ENCODE measurements at places on chromosomes 13 and 19.
A peak's percentile ranks its signal among the peaks of the same experiment; 100 is the strongest.

GRCh38 chr19:30883071-30883470 is 466.2 kb downstream of the TSHZ3 start:
- no peak for DNase-seq

GRCh38 chr13:61144834-61145593 is 270.6 kb downstream of the PCDH20 start:
- no peak for DNase-seq

DNA sequence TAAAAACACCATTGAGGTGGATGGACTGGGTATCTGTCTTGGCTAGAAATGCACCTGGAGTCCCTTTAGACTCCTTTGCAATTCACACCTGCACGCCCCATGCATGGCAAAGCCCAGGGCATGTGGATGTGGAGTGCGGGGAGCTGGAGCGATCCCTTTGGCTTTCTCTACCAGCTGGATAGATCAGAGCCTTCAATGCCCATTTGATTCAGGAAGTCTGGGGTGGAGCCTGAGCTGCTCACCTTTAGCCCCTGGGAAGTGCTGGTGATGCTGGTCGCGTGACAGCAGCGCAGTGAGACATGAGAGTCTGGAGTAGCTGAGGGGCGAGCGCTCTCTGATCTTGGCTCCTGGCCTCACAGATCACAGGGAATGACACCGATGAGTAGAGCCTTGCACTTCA is 4.8 kb upstream of the ZNF536 start:
- no peak for DNase-seq

GRCh38 chr19:56839652-56840450 is 675 bp downstream of the PEG3 start:
- peak; percentile 87 for DNase-seq

DNA sequence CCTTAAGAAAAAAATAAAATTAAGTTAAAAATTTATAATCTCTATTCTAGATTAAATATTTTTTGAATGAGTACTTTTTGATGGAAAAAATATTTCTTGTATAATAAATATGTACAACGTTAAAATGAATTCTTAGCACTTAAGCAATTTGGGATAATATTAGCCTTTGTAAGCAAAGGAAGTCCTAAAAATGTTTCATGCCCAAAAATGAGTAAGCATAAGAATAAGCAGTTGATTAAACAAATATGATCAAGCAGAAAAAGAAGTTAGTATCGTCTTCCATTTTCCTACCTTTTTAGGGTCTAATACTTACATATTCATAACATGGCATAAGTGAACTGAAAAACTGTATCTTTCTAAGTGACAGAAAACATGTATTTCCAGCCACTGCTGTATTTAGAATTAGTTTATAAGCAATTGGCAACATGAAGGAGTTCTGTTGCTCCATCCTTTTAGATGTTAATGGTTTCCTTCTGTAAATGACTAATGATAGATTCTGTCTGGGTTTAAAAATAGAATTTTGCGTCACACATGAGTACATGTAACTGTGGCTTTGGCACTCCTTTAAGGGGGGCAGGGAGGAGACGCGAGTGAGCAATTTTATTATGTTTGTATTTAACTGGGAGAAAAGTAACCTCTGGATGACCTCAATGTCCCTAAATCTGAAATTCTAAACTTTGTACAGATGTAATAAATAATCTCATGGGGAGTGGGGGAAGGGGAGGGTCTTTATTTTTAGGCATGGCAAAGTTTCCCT is 237.4 kb downstream of the RGCC start:
- DNase-seq: peak; percentile 40

DNA sequence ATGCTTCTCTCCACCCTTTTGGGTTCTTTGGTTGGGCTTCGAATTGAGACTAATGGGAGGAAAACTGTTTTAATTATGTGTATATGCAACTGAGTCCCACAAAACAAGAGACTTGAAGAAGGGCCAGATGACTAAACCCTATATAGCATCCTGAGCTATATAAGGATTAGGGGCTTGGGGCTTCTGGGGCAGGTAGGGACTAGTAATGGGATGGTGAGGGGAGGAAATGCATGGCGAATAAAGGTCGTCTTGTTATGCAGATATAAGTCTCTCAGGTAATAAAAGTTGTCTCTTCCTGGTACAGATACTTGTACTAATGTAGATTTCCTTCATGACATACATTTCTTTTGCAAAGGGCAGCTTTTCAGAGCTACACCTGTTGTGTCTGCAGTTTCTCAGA is 2.8 kb upstream of the SLC7A9 start:
- DNase-seq: no peak

DNA sequence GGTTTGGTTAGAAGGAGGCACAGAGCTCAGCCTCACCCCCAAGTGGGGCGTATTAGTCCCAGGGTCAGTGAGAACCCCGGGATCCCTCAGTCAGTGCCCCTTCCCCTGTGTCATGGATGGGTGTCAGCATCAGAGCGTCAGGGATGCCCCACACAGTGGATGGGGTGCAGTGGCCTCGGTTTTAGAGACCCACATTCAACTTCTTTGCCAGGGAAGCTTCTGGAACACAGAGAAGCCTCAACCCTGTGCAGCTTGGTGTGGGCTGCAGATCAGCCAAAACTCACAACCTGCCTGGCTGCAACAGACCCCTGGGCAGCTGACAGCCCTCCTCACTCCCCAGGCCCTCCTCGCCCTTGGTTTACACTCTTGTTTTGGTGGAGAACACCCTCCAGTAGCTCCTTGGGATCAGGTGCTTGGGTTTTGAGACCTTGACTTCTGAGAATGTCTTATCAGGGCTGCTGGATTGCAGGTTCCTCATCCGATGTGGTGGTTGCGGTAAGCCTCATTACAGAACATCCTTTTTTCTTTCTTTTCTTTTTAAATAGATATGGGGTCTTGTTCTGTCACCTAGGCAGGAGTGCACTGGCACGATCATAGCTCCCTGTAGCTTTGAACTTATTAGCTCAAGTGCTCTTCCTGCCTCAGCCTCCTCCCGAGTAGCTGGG is 11.0 kb downstream of the ZNF333 start:
- DNase-seq: no peak

DNA sequence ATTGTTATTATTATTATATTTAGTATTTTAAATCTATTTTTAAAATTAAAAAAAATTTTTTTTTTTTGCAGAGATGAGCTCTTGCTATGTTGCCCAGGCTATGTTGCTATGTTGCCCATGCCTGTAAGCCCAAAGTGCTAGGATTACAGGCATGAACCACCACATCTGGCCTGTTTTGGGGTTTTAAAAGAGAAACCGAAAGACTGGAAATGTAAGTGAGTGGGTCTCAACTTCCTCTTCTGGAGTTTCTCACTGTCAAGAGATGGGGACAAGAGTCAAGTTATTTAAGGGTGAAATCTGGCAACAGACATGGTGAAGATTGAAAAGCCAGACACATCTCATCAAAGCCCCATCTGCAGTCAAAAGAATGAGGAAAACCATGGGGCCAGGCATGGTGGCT is 4.2 kb upstream of the OR7G3 start:
- no peak for DNase-seq

DNA sequence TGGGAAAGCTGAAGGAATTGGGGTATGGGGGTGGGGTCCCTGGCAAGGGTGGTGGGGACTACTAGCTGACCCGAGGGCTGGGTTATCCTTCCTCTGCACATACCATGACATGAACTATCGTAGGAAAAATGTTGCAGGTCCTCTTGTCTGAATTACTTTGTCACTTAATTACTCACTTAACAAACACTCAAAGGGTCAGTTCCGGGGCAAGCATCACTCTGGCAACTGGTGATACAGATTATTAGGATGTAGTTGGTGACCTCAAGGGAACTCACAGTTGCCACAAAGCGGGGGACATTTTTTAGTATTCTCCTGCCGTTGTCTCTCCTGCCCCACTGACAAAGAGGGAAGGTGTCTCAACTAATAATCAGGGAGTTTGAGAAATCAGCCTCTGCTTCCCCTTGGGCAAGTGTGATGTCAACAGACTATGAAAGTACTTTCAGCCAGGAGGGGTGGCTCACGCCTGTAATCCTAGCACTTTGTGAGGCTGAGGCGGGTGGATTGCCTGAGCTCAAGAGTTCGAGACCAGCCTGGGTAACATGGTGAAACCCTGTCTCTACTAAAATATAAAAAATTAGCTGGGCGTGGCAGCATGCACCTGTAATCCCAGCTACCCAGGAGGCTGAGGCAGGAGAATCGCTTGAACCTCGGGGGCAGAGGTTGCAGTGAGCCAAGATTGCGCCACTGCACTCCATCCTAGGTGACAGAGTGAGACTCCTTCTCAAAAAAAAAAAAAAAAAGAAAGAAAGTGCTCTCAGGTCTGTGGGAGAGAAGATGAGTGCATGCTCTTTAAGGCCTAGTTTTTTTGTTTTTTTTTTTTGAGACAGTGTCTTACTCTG is 10.3 kb downstream of the DNAJB1 start:
- DNase-seq: no peak

GRCh38 chr19:38036707-38037611 is 130.0 kb downstream of the SIPA1L3 start:
- DNase-seq: no peak

GRCh38 chr13:29595380-29596063 is at the start of gene SLC7A1:
Gene SLC7A1 (minus strand): TSS chr13:29595688. CDS start chr13:29536188, 59,500 bp downstream.
- peak; percentile 90 for DNase-seq

DNA sequence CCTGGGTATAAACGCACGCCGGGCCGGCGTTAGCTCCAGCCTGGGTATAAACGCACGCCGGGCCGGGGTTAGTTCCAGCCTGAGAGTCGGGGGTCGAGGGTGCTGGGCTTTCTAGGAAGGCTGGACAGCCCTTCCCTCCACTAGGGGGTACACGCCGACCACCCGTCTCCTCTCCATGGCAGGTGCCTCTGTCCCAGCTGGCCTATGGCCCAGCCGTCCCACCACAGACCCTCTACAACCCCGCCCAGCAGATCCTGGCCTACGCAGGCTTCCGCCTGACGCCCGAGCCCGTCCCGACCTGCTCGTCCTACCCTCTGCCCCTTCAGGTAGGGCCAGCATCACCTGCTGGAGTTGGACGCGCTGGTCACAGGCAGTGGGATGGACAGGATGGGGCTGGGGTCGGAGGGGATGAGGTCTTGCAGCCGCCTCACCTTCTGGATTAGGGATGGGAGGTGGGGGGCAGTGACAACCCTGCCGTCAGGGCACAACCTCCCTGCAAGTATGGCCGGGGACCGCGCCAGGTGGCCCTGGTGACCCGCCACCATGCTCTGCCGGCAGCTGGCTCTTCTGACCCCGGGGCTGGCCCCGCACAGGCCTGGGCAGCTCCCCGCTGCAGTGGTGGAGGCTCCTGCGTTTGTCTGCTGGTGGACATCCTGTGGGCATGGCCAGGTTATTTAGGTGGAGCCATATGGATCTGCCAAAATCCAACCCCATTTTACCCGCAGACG is 45.8 kb downstream of the TMEM255B start:
- no peak for DNase-seq

DNA sequence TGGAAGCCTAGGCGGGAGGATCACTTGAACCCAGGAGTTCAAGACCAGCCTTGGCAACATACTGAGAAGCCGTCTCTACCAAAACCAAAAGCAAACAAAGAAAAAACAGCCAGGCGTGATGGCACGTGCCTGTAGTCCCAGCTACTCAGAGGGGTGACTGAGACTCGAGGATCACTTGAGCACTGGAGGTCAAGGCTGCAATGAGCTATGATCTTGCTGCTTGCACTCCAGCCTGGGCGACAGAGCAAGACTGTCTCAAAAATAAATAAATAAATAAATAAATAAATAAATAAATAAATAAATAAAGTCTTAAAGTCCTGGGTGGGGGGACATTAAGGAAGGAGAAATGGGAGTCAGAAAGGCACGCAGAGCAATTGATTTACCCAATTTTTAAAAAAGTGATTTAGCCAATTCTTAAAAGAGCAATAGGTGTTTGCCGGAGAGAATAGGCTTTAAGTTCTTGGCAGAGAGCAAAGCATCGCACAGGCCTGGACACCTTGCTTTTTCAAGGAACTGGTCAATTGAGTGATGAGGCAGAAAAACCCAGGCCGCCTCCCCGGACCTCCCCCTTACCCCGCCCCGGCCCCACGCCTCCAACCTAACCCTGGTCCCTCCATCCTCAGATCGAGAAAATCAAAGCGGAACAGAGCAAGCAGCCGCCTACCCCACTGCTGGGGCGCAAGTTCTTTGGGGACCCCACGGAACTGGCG is 9.5 kb upstream of the SHKBP1 start:
- DNase-seq: no peak

DNA sequence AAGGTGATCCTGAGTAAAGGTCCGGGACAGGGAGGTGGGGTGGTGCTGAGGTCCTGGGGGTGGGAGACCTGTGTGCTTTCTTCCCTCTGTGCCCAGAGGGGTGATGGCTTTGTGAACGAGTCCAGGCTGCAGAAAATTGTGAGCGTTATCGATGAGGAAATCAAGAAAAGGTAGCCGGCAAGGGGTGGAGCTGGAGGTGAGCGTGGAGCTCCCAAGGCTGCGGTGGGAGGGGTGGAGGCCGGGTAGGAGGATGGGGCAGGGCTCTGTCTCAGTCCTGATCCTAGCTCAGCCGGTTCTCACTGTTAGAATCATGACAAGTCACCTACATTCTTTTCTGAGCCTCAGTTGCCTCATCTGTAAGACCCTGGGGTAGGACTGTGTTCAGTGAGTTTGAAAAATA is 4.0 kb downstream of the SELENOV start:
- DNase-seq: no peak

GRCh38 chr19:50932690-50933083 is 20.2 kb downstream of the KLK5 start:
- DNase-seq: no peak

- no peak for DNase-seq
Observed at GRCh38 chr13:20415694-20416107, 110.0 kb downstream of the CRYL1 start.

DNA sequence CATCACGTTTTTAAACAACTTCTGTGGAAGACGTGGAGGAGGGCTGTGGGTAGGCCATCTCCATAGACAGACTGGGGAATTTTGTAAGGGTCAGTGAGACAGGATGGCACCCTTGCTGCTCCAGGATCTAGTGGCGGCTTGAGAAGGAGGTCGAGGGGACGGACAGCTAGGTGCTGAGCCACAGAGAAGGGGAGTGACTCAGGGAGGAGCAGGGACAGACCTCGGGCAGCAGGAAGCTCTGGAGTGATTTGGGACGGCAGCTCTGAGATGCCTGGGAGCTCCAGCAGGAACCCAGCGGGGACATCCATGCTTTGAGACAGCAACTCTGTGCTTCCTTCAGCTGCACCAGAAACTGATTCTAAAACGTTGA is 169.1 kb upstream of the SOX1 start:
- DNase-seq: no peak

- DNase-seq: no peak
Observed at GRCh38 chr13:28485551-28485950, 9.4 kb downstream of the FLT1 start.

GRCh38 chr13:30898678-30899241 is 7.3 kb upstream of the MEDAG start:
- DNase-seq: peak; percentile 21

- DNase-seq: no peak
Observed at GRCh38 chr13:72437458-72437857, 290.0 kb downstream of the MZT1 start.
